ENCODE measurements at places on chromosomes 7 and 10.

DNA sequence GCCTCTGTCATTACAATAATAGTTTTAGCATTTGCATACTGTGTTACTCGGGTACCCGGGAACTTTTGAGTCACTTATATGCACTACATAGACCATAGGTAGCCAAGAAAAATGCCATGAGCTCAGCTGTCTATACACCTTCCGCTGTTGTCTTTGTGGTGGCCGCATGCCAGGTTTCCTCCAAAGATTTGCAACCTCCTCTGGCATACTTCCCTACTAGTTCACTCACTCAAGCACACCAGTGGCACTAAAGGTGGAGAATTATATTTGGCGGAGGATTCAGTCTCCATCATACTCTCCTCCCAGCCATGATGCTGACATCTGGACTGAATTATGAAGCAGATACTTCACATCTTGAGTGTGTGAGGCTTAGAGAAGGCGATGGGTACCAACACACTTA lies 35.6 kb upstream of the GRB10 start:
- DNase-seq, result no peak

DNA sequence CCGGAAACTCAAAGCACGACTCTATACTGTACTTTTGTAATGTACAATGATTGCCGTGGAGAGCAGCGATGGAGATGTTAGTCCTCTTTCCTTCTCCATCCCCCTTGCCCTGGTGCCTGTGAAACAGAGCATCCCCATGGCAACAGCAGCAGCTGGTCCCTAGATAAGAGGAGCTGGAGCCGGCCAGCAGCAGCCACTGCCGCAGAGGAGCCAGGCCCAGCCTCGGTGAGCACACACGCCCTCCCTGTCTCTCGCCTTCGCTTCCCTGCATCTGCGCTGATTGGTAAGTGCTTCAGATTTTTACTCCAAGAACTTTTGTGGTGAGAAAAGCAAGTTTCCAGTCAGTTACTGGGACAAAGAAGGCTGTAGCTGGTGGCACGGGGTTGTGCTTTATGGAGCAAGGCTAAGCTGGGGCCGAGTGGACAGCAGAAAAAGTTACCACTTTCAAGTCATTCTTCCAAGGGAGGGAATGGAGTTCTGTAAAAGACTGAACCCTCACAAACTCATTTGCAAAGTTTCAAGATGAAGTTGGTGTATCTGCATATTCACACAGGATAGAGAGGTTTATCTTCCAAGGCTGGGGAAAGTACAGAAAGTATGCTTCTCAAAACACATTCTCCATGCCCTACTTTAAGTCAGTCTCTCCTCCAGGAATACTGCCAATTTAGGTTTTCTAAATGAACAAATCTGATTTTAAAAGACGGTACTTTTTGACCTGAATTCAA lies at the start of gene PPP1R17:
PPP1R17 (plus strand) TSS at position 192 of the 725 bp plus-strand sequence. CDS start 5,227 bp downstream, outside the sequence.
- peak; percentile 64 for DNase-seq

GRCh38 chr7:25314731-25315267 lies 86.5 kb upstream of the NPVF start:
- no peak for DNase-seq

- DNase-seq, result no peak
These were observed 44.2 kb upstream of the CFAP46 start for GRCh38 chr10:132986576-132986975.

DNA sequence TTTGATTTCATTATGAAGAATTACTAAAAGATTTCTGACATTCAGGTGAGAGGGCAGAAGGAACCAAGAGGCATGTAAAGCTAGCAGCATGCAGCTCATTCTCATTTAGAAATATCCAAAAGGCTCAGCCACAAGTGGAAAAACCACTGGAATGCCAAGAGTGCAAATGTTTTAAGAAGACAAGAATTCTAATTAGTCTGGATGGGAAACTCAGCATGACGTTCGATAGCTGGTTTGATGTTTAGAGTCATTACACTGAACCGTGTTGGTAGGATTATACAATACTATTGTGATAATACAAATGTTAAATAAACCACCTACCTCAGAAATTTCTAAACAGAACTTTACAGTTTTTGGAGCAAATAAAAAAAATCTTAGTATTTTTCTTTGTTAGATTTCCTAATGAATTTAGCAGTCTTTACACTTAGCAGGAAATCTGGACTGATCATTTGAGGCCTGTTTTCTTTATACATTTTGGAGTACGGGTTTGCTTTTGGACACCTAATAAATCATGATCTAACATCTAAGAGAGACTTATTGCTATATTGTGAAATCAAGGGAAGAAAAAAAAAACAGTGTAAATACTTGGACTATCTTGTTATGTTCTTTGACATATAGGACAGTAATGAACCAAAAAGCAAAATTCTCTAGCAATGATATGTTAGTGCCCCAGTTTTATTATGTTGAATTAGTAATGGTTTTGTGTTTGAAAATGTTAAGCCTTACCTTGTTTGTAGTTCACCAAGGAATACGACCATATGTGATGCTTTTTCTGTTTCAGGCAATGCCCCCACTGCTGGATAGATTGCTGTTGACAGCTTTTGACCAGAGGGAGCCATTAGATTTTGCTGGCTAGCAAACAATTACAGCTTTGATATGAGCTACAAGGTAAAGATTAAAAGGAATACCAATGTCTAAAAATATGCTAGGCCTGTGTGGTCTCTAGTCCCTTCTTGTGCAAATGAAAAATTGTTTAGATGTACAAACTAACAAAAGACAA lies 354.1 kb upstream of the SEMA3A start:
- DNase-seq, result no peak

- DNase-seq, result no peak
These were observed 5.7 kb upstream of the DYNC1I1 start for GRCh38 chr7:95766657-95767056.

- DNase-seq, result no peak
These were observed 534 bp upstream of the ACBD5 start for GRCh38 chr10:27241010-27241651.

- DNase-seq, result no peak
These were observed 964 bp downstream of the FRMD4A start for GRCh38 chr10:14329746-14330173.

DNA sequence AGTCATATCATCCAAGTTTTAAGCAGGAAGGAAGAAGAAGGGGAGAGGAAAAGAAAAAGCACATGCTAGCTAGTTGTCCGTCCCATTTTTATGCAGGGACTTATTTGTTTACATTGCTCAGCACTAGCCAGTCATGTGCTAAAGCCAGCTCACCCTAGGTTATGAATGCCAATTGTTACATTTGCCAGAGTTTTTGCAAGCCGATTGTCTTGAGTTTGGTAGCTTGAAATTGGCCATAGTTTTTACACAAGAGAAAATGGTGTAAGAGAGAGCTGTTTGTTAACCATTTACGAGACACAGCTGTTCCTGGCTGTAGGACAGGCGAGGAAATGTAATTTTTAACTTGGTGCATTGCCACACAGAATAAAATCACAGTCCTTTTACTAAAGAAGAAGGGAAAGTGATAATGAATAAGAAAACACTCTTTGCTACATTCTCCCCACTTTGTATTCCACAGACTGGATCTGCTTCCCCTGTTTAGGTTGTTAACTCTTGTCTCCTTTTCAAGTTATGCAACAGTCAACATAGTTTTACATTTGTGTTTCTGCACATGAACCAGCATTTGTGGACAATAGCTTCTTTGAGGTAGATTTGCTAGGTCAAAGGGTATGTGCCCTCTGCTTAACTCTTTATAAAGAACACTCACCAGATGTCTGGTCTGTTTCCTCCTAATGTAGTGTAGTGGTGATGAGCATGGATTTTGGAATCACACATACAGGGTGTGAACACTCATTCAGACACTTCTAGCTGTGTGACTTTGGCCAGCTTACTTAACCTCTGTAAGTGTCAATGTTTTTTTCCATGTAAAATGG lies 357.2 kb downstream of the LRMDA start:
- DNase-seq, result no peak

GRCh38 chr7:37225285-37225969 lies 223.2 kb downstream of the ELMO1 start:
- no peak for DNase-seq

DNA sequence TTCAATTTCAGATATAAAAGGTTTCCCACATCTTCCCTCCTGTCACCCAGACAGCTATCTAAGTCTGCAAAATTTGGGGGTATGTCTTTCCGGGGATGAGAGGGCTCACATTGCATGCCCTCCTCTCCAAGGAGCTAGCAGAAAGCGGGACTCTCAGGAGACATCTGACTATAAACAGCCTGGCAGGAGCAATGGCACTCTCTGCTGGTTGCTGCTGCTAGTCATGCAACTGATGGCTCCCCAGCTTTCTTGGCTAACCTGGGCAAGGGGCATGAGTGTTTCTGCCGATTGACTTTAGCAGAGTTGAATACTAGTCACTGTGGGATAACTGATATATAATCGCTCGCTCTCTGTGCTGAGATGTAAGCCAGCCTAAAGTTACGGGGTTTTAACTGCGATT lies 12.0 kb downstream of the TBX20 start:
- DNase-seq, result no peak

DNA sequence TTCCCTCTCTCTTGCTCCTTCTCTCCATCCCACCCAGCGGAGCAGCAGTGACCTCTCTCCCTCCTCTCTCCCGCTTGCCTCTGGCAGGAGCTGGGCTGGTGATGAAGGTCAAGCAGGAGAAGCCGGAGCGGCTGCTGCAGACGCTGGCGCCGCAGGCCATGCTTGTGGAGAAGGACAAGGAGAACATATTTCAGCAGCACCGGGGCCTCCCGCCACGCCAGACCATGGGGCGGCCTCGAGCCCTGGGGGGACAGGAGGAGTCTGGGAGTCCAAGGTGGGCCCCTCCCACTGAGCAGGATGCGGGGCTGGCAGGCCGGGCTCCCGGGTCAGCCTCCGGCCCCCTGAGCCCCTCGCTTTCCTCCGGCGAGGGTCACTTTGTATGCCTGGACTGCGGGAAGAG lies 17.3 kb downstream of the ZNF775 start:
- DNase-seq, result no peak

GRCh38 chr7:140982508-140982907 lies 32.2 kb downstream of the MRPS33 start:
- no peak for DNase-seq

GRCh38 chr7:98483964-98484545 lies 83.2 kb upstream of the BAIAP2L1 start:
- no peak for DNase-seq

- DNase-seq, result no peak
These were observed 126.1 kb downstream of the FAM204A start for GRCh38 chr10:118216020-118216419.

Measured in NCI-H524 treated with DMSO at 0.1 percent for 48 hours (cell line).